ENCODE measurements at places on chromosomes 4 and X.
A peak's percentile ranks its signal among the peaks of the same experiment; 100 is the strongest.

DNA sequence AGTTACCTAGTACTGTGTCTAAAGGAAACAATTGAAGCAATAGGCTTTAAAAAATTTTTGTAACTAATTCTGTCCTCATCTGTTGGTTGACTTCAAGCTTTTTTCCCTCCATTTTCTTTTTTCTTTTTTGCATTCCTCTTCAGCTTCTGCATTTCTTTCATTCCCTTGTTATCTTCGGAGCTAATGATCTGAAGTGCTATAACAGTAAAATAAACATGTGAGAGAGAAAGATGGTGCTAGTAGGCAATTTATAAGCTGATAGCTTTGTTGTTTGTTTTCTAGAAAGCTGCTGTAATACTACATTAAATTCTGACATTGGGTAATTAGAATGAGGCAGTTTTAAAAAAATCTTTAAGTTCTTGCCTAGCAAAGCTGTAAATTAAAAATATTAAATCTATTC is 37.1 kb downstream of the PTPN13 start:
- no peak for DNase-seq

GRCh38 chr4:161393602-161394001 is 770.2 kb downstream of the FSTL5 start:
- peak; percentile 28 for DNase-seq

GRCh38 chr4:99043346-99043745 is 45.2 kb downstream of the ADH5 start:
- no peak for DNase-seq

GRCh38 chr4:163535657-163536056 is 41.2 kb downstream of the TMA16 start:
- no peak for DNase-seq

GRCh38 chrX:4754878-4755604 is 1041.6 kb upstream of the PRKX start:
- DNase-seq = no peak

DNA sequence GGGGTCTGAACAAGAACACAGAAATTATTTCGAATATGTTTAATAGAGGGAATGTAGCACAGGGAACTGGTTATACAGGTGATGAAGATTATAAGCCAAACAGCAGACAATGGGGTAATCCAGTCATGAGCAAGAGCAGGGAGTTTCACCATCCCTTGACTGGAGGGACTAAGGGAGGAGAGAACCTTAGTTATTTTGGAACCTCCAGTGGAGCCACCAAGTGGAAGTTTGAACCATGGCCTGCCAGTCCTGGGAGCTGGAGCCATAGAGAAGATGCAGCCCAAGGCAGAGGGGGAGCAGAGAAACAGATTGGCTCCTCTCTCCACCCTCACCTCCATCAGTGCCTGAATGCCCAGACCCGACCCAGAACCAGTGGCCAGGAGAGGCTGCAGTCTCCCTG is 264.6 kb upstream of the RASGEF1B start:
- no peak for DNase-seq

Data from NT2/D1 (cell line).